ENCODE measurements at places on chromosomes 2 and 18.

- no peak for DNase-seq
Observed at GRCh38 chr2:233234264-233234663, 17.2 kb upstream of the ATG16L1 start.

DNA sequence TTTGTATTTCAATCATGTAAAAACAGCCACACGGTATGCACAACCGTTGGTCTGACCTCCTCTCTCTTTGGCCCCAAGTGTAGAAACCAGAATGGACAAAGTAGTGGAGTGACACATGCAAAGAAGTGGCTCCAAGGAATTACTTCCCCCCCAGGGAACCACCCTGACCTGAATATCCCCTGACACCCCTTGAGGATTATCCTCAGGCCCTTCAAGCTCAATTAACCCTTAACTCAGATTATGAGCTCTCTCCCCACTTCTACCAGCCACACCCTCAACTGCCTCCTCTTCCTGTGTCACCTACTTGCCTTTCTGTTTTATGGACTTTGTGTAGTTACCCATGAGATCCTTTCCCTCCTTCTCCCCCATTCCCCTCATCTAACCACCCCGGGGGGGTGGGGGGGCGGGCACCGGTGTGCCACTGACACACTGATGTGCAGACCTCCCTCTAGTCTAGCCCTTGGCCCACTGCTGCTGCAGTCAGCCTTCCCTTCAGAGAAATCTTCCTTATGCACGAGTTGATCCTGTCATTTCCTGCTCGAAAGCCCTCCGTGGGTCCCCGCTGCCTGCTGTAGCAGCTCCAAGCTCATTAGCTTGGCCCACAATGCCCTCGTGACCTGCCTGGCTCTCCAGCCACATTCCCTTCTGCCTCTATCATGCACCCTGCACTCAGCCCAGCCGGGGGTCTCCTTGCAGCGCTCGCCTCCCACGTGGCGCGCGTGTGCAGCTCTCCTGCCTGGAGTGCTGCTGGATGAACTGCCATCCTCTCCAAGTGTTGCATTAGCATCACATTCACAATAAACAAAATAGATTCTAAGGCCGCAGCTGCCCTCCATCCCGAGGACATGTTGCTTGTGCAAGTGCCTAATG lies 40.1 kb upstream of the TMEM177 start:
- DNase-seq = no peak

- DNase-seq = no peak
Observed at GRCh38 chr2:20027705-20028434, 15.4 kb upstream of the MATN3 start.

GRCh38 chr2:154697418-154698252 lies 860 bp upstream of the KCNJ3 start:
- no peak for DNase-seq

- DNase-seq = no peak
Observed at GRCh38 chr2:108935271-108935741, 53.7 kb downstream of the EDAR start.

DNA sequence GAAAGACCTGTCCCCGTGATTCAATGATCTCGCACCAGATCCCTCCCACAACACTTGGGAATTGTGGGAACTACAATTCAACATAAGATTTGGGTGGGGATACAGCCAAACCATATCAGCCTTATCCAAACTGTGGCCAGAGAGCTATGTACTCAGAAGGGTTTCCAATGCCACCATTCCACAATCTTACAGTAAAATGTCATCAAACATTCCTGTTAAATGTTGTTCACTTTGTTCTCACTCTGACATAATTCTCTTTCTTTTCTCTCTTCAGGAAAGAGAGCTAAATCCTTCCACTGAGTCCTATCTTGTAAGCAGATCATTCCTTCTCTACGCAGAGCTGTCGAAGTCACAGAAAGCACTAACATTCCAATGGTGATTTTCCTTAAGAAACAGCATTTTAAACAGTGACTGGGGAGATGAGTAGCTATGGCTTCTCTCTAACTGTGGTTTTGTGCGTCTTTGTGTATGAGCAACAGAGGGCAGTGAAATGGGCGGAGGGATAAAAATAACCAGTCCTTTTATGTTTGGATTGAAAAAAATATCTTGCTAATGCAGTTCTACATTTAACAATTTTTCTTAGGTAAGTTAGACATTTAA lies 684.7 kb downstream of the EPHA4 start:
- DNase-seq = no peak

DNA sequence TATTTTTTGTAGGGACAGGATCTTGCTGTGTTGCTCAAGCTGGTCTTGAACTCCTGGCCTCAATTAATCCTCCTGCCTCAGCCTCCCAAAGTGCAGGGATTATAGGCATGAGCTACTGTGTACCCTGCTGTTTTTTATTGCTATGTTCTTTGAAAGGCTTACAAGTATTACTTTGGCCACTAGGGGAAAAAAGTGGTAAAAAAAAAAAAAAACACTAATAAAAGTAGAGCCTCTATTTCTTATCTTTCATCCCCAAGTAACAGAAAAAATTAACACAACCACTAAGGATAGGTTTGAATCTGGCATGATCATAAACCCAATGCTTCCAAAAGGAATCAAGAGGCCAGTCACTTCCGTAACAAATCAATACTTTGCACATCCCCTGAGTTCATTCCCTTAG lies 11.6 kb downstream of the NOL10 start:
- no peak for DNase-seq

DNA sequence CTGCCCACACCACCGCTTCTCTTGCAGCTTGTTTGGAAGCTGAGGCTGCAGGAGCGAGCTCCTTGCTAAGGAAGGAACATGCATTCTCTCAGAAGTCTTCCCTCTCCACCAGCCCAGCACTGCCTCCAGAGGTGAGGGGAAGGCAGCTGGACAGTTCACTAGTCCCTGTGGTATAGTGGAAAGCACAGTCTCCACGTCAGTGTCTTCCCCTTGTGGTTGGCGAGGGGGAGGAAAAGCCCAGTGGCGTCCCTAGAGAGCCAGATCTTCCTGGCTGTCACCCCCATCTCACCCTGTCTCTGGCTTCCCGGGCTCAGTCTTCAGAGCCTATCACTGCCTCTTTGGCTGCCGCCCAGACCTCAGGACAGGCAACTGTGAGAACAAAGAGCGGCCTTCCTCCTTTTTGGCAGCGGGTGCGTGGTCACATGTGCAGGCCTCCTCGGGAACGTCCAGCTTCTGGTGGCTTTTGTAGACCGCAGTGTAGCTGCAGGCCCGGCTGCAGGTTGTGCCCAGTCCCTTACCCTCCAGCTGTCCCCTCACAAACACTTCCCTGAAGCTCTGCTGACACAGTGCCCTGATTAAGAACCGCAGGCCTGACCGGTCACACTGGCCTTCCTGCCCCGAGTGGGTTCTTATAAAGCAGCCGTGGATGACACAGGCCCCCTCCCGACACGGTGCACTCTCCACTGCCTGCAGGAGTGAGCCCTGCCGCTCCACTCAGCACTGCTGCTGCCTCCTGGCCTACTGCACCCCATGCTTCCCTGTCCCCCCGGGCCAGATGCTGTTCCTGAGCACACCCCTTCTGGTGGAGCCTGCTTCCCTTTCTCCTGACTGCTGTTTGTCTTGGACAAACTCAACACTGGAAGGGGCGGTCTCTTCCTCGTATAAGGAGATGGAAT lies 90.9 kb downstream of the RNF144A start:
- DNase-seq = no peak

- no peak for DNase-seq
Observed at GRCh38 chr2:105853354-105854088, 108.8 kb downstream of the NCK2 start.

DNA sequence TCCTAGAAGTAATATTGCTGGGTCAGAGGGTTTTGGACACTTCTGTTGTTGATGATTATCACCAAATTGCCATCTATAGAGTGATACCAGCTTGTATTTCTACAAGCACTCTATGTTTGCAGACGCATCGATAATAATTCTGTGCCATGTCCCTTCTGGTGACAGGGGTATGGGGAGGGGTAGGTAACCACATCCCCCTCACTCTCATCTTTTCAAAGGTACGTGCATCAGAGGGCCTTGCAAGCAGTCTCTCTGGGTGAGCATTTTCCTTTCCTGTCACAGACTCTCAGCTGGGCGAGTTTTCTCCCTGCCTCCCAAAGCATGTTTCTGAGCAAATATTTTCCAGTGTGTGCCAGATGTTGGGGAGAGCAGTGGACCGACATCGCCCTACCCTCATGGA lies 98.0 kb downstream of the SMAD7 start:
- no peak for DNase-seq

GRCh38 chr2:234133004-234133403 lies 82.5 kb downstream of the SPP2 start:
- no peak for DNase-seq

DNA sequence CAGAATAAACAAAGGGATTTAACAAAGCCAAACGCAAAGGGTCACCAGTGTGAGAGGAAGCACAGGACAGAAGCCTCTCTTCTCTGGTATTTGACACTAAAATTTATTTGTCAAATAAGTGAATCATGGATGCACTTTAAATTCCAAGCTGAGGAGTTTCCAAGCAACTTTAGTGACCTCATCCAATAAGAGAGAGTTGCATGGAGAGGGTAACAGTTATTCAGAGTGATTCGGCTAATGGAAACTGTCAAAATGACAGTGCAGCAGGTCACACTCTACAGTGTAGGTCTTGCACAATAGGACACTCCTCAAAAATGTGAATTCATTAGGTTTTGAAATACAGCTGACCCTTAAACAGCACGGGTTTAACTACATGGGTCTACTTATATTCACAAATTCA lies 103.9 kb upstream of the ACVR1C start:
- DNase-seq = no peak

DNA sequence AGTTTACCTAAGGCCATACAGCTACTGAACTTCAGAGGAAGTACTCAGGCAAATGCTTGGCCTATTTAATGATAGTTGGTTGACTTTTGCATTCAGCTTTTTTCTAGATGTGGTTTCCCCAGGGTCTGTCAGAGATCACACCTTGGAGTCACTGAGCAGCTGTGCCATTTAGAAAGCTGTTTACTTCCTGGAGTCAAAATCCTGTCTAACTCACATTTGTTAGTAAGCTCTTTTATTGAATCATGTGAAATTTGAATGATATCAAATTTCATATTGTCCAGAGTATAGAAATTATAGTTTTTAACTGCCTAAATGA lies 7.6 kb upstream of the TRIB2 start:
- DNase-seq = peak; percentile 11

GRCh38 chr18:78561757-78562510 lies 417.7 kb upstream of the SALL3 start:
- no peak for DNase-seq

DNA sequence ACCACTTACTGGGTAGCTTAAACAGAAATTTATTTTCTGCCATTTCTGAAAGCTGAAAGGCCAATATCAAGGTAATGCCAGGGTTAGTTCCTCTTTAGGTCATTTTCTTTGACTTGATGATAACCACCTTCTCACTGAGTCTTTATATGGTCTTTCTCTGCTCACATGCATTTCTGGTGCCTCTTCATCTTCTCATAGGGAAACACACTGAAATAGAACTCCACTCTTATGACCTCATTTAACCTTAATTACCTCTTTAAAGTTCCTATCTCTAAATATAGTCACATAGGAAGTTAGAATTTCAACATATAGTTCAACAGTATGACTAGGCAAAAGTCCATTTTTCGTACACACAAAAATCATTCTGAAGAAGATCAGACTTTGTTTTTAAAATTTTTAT lies 616.8 kb upstream of the VRK2 start:
- no peak for DNase-seq

DNA sequence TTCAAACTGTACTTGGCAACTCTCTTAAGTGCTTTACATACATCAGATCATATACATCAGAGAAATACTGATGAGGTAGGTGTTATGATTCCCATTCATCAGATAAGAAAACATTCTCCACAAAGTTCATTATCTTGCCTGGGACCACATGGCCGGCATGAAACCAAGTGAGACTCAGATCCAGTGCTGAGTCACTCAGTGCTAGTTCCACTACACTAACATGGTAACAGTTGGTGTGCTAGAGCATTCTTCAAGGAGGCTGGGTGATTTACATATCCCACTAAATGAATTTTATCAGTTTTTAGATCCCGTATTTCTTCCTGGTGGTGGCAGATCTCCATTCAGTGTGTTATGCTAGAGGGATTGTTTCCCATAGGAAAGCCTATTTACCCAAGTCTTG lies 772.0 kb downstream of the CNTNAP5 start:
- DNase-seq = no peak

DNA sequence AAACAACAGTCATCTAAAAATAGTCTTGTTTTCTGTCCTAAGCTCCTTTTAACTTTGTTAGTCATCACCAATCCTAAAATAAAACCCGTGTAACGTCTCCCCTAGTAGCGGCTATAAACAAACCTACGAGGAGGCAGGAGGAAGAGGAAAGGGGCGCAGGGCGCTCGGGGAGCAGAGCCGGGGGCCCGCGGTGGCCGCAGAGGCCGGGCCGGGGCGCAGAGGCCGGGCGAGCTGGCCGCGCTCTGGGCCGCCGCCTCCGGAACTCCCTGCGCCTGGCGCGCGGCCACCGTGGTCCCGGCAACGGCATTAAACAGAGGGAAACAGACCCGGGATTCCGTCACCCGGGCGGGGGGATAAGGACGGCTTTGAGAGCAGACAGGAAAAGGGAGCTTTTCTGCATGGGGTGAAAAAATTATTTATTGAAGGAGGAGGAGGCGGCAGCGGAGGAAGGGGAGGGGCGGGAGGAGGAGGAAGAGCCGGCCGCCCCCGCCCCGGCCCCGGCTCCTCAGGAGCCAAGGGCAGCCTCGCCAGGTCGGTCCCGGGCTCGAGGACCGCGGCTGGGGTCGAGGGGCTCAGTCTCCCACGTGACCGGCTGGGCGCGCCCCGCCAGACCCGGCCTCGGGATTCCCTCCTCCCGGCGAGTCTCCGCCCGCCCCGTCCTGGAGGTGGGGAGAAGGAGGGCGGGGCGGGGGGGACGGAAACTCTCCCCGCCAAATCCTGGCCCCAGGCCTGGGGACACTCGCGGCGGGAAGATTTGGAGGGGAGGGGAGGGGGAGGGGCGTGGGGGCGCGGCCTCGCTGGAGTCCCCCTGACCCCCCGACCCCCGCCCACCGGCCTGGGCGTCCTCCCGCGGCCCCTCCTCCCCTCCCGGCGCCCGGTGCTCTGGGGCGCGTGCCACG lies 1.8 kb upstream of the NFATC1 start:
- peak; percentile 38 for DNase-seq
